NCI-H460 (cell line): ENCODE measurements at places on chromosomes 6 and 20.

DNA sequence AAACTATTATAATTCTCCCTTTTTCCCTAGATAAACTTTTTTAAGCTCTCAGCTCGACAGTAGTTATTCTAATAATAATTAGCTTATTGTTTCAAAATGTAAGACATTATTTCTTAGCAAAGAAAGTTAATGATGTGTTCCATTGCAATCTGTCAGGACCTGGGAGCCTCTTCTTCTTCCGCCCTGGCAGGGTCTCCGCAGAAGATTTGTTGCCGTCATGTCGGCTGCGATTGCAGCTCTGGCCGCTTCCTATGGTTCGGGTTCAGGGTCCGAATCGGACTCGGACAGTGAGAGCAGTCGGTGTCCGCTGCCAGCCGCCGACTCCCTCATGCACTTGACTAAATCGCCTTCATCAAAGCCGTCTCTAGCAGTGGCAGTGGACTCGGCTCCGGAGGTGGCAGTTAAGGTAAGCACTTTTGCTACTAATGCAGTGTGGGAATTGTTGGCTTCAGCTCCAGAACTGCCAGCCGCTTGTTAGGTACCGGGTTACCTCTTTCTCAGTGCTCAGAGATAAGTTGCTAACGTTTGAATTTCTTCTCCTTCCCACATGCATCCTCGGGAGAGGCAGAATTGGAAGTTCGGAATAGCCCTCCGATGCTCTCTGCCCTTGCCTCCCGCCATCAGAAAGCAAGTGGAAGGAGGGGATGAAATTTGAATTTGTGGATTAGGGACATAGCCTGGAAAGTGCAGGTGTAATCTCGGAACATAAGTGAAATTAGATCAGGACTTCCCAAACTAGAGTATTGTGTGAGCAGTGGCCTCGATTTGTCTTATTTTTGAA is at the start of gene CDC40:
TSS of gene CDC40 (plus strand) at position 200 of the 781 bp plus-strand sequence. CDS start at position 218, 18 bp downstream.
- no peak for DNase-seq

- DNase-seq: no peak
Measured at GRCh38 chr20:51153867-51154707, 131.2 kb upstream of the KCNG1 start.

DNA sequence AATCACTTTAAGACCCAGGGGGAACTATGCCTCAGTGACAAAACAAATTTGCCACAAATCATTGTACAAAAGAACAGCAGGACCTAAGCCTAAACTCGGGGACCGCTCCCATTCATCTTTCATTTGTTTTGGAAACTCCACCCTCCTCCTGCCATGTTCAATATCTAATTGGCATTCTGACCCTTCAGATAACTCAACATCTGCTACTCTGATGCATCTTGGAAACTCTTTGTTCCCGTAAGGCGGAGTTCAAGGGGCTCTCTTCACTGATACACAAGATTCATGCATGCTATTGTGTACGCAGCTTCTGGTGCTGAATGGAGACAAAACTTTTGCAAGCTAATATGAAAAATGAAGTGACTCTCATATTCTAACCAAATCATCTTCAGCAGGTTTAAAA is 187.6 kb downstream of the ZFP64 start:
- no peak for DNase-seq

DNA sequence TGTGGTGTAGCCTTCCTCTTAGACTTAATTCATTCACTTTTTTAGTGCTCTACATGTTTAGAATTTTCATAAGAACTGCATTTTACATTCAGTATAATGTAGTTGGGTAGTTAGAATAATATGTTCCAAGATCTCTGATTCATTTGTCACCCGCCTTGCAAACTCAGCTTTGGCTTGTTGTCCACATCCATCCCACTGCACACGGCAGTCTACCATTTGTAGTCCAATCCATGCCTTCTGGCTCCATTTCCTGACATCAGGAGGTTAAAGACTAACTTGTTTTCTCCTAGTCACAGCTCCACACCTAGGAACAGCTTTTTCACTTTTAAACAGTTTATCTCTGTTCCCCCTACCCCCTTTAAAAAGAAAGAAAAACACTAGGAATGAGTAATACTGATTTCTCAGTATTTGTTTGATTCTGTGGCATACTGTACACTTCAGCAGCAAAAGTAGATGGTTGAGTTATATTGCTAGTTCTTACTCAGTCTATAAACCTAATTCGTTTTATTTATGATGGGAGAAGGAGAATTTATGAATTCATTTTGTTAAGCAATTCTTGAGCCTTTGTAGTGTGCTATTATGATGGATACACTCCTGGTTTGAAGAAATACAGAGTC is 180.9 kb downstream of the ARID1B start:
- no peak for DNase-seq

DNA sequence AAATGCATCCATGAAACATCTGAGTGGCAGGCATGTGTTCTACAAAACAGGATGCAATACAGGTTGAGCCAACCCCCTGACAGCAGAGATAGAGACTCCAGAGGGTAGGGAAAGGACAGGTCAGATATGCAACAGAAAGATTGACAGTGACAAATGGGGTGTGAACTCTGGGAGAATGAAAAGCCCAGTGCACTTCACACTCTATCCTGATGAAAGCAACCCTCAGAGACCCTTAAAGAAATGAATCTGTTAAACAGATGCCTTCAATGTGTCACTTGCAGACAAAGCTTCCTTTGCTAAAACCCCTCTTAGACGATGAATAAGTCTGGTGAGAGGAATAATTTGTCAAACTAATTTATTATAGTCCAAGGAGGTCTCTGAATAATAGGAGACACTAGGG is 89.9 kb downstream of the RFPL4B start:
- no peak for DNase-seq

DNA sequence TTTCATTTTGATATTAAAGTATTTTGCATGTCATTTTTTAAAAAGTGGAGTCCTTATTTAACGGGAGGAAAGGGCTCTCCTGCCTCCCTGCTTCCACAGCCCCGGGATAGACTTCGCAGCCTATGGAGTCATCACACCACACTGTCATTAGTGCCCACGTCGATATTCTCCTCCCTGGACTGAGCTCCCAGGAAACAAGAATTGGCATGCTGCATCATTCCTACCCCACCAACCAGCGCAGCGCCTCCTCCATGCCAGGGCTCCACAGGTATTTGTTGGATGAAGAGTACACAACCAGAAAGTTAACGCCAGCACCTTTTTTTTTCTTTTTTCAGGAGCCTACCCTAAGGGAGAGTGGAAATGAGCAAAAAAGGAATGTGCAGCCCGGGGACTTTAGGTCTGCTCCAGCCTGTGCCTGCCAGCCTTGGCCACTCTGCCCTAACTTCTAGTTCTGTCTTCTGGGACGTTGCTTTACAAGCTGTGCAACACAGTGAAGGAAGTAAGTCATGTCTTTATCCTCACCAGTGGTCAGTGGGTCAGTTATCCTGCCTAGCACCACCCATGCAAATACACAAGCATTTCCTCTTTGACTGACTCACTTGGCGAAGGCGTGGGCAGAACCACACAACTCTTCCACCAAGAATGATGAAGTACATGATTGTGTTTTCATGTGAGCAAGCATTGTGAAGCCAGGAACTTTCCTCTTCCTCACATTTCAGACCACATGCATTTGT is 180.7 kb upstream of the UST start:
- no peak for DNase-seq

GRCh38 chr6:85435851-85436250 is 14.0 kb upstream of the NT5E start:
- DNase-seq: no peak

DNA sequence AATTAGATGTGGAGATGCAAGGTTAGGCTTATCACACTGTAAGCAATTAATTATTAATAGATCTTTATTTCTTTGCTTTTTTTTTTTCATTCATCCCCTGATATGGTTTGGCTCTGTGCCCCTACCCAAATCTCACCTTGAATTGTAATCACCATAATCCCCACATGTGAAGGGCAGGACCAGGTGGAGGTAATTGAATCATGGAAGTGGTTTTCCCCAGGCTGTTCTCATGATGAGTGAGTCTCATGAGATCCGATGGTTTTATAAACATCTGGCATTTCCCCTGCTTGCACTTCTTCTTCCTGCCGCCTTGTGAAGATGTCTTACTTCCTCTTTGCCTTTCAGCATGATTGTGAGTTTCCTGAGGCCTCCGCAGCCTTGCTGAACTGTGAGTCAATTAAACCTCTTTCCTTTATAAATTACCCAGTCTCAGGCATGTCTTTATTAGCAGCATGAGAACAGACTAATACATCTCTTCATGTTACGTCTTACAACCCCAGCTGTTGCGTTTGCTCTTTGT is 333.8 kb downstream of the CDH26 start:
- no peak for DNase-seq

DNA sequence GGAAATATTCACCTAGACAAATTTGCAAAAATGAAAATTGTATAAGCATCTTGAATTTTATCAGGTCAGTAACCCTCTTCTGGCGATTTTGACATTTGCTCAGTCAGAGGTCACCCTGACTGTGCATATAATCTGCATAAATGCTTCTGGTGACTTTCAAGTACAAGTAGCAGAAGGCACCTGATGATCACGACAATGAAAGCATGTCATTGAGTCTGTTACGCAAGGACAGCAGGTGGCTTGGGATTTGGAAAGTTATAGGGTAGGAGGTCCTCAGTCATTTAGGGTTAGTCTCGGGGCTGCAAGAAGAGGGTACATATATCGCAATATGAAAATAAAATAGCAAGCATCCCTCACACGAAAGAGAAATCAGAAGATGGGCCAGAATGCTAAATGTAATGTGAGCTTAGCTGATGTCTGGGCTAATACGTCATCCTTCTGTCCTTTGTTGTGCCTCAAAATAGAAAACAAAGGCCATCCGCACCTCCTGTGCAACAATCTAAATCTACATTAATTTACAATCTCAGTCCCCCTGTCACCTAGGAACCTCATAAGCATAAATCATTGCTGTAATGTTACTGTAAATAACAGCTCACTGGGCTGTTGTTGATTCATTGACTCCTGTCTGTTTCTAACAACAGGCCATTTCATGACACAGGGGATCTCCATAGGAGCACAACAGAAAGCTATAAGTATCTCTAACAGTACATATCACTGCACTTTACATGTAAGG is 155.2 kb upstream of the RSPO3 start:
- no peak for DNase-seq

DNA sequence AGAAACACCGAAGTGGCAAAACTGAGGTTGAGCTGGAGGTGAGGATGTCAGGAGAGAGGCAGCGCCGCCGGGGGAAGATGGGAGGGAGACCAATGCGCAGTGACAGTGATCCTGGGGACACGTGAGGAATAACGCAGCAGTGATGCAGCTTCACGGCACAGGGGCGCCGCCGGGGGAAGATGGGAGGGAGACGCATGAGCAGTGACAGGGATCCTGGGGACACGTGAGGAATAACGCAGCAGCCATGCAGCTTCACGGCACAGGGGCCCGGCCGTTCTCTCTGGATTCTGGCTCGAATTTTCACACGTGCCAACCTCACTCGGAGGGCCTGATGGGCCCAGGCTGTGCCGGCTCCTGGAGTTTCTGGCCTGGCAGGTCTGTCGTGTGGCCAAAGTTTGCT is 94.7 kb downstream of the SMOC2 start:
- DNase-seq: no peak

- DNase-seq: peak; percentile 44
Measured at GRCh38 chr6:126033696-126034095, 47.4 kb downstream of the TRMT11 start.

- no peak for DNase-seq
Measured at GRCh38 chr6:12026833-12027232, 14.7 kb downstream of the HIVEP1 start.

DNA sequence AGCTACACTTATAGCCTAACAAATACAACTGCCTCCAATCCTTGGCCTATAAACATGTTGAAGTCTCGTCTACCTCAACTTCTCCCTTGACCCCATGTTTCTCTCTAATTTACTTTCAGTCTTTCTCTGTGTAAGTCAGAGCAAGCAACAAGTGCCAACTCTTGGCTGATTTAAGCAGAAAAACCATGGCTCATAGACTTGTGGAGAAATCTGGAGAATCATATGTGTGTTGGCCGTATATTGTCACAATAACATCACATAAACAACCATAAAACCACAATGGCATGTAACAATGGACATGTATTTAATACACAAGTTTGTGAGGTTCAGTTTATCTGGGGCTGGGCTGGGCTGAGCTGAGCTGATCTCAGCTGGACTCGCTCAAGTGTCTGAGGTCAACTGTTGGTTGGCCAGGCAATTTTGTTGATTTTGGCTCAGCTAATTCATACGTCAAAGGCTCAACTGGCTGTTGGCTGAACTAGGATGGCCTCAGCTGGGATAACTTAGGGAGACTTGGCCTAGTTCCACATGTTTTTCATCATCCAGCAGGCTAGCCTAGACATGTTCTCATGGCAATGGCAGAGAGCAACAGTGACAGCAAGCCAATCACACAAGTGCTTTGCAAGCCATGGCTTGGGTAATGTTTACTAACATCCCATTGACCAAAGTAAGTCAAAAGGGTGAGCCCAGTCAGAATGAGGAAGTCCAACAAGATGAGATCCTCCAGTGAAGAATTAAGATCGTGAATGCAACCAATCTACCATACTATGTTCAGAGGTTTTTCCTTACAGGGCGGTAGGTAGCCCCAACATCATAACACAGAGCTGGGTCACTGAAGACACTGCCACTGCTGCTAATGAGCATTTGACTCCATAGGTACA is 12.9 kb upstream of the TBC1D22B start:
- peak; percentile 88 for DNase-seq

DNA sequence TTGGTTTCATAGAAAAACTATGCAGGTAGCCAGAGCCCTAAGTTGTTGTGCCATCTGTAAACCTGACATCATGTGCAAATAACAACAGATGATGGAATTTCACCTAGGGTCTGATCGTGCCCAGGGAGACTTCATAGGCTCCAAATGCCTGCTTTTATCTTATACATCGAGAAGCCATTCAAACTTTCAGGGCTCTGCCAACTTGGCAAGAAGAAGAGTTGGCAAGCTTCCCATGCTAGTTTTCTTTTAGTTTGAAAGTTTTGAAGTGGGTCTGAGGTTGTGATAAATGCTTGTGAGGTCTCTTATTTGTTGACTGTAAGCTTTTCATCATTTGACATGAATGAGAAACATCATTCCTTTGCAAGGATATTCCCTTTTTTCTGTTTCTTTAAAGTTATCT is 175.4 kb upstream of the FLRT3 start:
- DNase-seq: no peak
